Aorta (tissue), 5 donors: ENCODE measurements at places on chromosomes 5 and 9.

- H3K4me3 ChIP-seq = no peak overlapping the region
- no peaks in the 10 kb centered on the region for H3K27me3 ChIP-seq
- H3K27ac ChIP-seq = no peak overlapping the region
- no peaks in the 10 kb centered on the region for H3K4me1 ChIP-seq
- H3K36me3 ChIP-seq = no peaks in the 10 kb centered on the region
- no peak for DNase-seq
These were observed 31.3 kb upstream of the PPP2CA start for GRCh38 chr5:134257176-134257575.

- no peaks in the 10 kb centered on the region for H3K27me3 ChIP-seq
- no peak for DNase-seq
- H3K4me1 ChIP-seq = no peaks in the 10 kb centered on the region
- H3K27ac ChIP-seq = no peak overlapping the region
These were observed 252.0 kb upstream of the IRX4 start for GRCh38 chr5:2134543-2135292.

DNA sequence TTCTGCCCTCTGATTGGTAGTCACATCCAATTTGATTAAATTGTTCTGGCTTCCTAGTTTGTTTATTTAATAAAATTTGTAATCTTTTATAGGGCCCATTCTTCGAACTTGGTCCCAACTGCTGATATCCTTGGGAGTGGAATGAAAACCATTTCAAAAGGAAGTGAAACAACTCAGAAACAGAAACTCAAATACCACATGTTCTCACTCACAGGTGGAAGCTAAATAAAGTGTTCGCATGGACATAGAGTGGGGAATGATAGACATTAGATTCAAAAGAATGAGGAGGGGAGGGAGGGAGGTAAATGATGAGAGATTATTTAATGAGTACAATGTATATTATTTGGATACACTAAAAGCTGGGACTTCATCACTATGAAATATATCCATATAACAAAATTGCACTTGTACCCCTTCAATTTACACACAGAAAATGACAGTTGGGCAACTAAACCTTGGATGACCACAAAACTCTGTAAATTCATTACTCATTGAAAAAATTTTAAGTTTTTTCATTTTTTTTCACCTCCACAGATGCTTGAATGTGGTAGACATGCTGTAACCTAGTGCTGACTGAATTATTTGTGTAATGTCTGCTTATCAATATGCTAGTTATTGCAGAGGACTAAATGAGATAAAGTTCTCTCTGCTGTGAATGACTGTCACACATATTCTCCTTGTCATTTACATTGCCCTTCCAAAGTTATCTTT is 16.0 kb downstream of the ATP10B start:
- no peak overlapping the region for H3K4me3 ChIP-seq
- no peak for DNase-seq
- no peaks in the 10 kb centered on the region for H3K27me3 ChIP-seq
- no peaks in the 10 kb centered on the region for H3K36me3 ChIP-seq

DNA sequence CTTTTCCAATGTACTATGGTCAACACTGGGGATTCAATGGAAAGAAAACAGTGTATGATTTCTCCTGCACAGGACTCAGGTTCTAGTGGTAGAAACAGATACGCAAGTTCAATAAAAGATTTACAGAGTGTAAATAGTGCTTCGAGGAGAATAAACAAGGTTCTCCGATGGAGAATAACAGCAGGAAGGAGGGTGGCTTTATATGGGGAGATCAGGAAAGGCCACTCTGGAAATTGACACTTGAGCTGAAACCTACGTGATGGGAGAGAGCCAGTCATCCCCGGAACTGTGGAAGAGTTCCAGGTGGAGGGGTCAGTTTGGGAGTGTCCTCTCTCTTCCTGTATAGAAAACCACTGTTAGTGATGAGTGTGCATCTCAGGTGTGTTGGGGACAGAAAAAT is 65.9 kb downstream of the GARNL3 start:
- H3K36me3 ChIP-seq = peaks cover 3% of the 10 kb centered on the region
- no peak overlapping the region for H3K27ac ChIP-seq
- no peaks in the 10 kb centered on the region for H3K27me3 ChIP-seq

GRCh38 chr9:122090981-122091380 is 2.1 kb downstream of the TTLL11 start:
- peak overlapping the region; percentile 69 for H3K27ac ChIP-seq
- H3K4me1 ChIP-seq = peaks cover 8% of the 10 kb centered on the region
- H3K36me3 ChIP-seq = no peaks in the 10 kb centered on the region
- peak overlapping the region; percentile 92 for H3K4me3 ChIP-seq
- H3K27me3 ChIP-seq = no peaks in the 10 kb centered on the region
- no peak for DNase-seq

DNA sequence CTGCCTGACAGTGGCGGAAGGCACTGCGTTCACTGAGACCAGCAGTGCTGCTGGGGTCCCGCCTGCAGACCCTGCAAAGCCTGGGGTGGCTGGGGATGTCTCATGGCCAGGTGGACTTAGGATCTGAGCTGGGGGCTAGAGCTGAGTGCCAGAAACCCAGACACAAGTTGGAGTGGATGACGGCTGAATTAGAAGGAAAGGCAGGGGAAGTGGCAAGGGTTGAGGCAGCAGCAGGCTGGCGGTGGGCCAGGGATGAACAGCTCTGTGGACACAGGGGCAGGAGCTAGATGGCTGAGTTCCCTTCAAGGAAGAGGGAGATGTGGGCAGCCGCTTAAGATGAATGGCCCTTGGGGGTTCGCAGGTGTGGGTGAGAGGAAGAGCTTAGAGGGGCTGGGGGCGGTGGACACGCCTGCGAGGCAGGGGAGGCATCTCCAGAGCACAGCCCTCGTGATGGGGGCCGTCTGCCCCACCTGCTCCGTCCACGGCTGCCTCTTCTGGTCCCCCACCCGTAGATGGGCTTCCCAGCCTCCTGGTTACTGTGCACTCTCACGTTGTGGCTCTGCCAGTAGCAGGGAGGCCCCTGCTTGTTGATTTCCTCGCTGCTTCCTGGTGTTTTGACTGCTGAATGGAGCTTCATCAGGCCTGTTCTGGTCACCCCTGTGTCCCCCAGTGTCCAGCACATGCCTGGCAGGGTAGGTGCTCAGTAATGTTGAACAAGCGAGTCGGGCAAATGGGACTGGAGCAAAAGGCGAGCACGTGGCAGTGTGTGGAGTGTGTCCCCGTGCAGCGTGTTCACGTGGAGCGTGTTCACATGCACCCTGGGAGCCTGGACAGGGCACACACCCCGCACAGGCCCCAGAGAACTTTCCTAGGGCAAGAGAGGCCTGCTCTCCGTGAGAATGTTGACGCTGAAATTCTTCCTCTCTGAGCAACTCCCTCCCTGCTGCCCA is 168.2 kb downstream of the CACNA1B start:
- no peak for DNase-seq
- H3K27me3 ChIP-seq = no peaks in the 10 kb centered on the region
- no peaks in the 10 kb centered on the region for H3K4me1 ChIP-seq
